ENCODE measurements at places on chromosomes 4 and X.

DNA sequence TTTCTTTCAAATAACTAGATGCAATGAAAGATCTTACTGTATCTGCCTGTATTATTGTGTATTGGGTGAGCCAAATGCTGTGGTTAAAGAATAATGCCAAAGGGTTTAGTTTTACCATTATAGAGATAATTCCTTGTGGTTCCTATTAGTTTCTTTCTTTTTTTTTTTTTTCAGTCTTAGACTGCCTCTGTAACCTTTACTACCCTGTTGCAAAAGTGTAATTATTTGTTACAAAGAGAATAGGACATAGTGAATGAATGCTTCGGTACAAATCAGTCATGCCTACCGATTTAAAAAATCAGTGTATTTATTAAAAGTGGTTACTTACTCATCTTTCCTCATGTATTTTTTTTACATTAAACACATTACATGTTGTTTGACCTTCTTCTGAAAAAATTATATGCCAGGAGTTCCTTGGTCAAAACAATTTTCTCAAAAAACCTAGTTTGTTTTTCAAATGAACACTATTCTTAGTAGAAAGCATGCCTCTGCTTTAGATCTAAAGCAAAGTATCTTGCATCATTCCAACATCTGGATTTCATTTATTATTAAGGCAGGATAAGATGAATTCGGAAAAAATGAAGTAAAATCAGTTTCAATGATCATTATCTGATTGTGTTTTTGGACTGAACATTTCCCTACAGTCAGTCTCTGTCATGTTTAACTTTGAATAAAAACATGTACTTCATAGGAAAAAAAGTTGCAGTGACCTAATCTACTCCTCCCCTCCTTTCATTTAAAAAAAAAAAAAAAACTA, 21.2 kb upstream of the SYNPO2 start:
- no peak for DNase-seq

DNA sequence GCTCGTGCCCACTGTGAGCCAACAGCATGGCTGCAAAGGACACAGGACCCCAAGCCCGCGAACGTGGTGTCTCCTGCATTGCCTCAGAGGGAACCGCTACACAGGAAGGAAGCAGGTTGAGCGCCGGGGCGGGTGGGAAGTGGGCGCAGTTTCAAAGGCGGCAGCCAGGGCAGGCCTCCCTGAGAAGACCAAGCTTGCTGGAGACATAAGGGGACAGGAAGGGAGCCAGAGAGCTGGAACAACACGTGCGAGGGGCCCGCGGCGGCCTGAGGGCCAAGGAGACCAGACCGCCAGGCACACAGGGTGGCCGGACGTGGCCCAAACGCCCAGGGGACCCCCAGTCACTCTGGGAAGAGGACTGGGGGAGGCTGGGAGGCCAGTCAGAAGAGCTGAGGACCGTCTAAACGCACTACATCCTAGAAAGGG, 32.0 kb downstream of the CTBP1 start:
- DNase-seq = peak; percentile 87

GRCh38 chr4:128660361-128661215, 148.9 kb upstream of the JADE1 start:
- no peak for DNase-seq

DNA sequence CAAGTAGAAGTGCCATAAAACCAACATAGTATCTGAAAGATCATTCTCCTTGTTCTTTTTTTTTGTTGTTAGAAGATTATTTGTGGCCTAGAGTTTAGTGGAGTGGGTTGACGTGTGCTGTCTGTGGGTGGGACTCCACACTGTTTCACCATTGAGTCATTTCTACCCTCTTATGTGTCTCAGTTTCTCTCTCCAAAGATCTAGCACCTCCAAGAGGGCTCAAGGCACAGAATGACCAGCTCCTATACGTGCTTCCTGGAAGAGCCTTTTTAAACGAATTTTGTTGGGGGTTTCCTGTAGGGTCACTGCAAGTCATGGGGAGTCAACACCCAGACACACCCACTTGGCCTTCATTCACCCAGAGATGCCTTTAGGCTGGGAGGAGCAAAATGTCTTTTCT, 150.1 kb downstream of the KLF8 start:
- no peak for DNase-seq

DNA sequence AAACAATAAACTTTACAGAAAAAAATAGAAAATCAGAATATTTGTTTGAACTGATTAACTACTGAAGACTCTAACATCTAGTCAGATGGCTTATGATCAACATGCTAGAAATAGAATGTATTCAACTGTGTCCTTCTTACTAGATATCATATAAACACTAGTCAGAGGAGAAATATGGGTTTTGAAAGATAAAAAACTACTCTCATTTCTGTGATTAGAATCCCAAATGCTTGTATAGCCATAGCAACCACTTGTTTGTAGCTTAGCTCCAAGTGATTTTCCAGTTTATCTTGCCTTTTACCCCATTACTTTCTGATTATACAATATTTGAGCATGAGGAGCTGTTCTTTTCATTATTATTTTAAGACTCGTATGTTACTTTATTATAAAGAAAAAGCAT, 31.2 kb downstream of the USP38 start:
- DNase-seq = no peak

DNA sequence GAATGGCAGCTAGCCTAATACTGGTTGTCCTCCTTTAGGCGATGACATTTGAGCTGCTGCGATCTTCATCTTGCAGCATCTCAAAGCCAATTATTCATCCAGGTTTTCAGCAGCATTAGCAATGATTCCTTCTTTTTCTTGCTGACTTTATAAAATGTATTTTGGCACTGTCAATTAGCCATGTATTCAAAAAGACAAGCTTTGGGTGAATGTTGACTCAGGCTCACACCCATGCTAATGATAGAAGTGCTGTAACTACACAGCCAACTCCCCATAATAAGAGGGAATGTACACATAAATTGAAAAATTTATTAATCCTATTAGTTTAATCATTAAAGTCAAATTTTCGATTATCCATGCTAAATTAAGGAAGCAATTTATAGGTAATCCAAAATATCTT, 24.3 kb upstream of the NPNT start:
- no peak for DNase-seq

DNA sequence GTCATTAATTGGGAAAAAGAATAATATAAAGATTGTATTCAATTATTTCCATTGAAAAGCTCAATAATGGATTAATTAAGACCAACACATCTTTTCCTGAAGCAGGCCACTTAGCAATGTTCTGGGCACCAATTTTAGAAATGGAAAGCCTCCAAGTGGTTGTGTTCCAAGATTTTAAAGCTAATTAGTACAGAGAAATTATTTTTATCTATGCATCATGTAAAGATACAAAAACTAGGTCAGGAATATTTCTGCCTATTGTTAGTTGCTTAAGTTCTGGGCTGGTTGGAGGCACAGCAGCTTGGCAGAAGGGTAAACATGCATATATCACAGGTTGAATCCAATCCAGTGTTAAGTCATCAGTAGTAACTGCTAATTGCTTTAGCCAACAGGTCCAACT, 101.9 kb downstream of the RASL11B start:
- no peak for DNase-seq

DNA sequence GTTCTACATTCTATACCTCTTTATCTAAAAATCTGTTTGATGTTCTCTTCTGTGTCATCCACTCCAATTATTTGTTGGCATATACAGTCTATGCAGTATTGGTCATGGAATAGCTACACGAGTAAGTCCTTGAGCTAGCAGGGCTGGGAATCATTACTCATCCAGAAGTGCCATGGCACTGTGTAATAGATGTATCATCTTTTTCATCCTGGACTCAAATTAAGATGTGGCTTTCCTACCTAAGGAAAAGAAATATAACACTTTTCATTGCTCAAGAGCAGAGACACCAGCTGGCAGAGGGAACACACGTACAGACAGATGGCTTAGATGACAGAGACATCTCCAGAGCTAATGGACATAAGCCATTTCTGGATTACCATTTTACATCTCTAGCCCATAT, 159.8 kb downstream of the FAM13A start:
- no peak for DNase-seq

- DNase-seq = no peak
Observed at GRCh38 chr4:11525085-11525484, 96.4 kb upstream of the HS3ST1 start.

GRCh38 chrX:151239751-151240150, 63.4 kb downstream of the GPR50 start:
- DNase-seq = no peak

- DNase-seq = no peak
Observed at GRCh38 chr4:54958236-54958635, 167.2 kb downstream of the KDR start.

- no peak for DNase-seq
Observed at GRCh38 chr4:184402740-184403383, 71.5 kb downstream of the IRF2 start.

DNA sequence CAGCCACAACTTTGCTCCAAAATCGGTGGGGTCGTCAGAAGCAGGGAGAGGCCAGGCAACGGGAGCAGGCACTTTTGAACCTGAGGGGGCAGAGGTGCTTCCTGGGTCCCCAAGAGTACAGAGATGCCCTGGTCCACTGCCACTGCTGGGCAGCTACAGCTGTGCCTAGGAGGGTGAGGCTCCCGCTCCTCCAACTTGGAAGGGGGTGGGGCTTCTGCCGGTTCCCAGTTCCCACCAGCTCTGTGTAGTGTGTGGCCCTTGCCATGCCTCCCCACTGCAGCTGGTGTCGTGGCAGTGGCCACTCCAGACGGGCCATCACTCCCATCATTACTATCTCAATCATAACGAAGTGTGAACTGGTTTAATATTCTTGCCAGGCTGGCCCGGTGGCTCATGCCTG, 1496.3 kb downstream of the PCDH7 start:
- DNase-seq = peak; percentile 31

DNA sequence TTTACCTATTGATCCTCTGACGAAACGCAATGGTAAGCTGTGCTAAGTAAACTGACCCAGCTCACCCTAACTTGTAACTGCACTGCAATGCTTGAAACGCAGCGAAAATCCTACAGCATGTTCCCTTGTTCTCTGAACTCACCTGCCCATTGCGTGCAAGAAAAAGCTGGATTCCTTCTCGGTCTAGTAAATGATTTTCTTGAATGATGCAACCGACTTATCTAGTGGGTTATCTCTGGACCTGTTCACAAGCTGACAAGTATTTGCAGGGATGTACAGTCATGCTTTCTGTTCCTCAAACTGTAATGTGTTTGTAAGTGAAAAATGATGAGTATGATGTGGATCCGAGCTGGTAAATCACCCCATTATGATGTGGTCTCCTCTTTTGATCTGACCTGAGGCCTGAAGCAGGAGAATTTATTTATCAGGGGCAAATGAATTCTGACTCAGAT, 140.1 kb downstream of the BTC start:
- no peak for DNase-seq

- no peak for DNase-seq
Observed at GRCh38 chrX:131359611-131360010, 70.5 kb upstream of the IGSF1 start.

- no peak for DNase-seq
Observed at GRCh38 chr4:108140328-108140727, 28.4 kb downstream of the LEF1 start.

DNA sequence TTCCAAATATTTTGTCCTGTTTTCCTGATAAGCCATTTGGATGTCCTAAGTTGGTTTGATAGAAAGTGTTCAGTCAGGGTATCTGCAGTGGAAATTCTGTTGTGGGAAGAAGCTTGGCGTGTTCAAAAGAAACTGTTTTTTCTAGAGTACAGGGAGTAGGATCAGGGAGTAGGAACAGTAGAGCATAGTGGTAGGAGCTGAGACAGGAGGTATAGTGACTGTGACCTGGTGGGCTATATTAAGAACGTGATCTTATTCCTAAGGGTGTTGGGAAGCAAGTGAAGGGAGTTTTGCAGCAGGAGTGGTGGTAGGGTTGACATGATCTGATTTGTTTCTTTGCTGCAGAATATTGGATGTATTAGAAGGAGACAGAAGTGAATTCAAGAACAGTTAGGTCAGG, 348.2 kb downstream of the BMPR1B start:
- no peak for DNase-seq

DNA sequence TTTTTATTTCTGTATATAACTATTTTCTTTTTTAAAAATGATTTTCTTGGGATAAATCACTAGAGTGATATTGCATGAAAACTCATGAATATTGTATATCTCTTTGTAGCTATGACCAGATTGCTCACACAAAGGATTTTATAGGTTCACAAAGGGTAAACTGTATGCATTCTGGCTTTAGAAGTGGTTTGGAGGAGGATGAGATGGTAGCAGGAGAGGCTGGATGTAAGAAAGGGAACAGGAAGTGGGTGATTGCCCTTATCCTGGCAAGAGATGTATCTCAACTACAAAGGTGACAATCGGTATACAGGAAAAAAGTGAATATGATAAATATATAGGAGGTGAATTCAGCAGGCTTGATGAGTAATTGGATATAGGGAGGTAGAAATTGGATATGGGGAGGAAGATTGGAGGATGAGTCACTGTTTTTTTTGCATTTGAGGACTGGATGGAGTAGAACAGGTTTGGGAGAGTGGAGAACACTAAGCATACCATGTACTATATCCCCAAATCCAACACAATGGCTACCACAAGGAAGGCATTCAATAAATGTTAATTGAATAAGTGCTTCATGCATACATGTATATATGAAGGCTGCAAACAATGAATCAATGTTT, 9.9 kb downstream of the FGG start:
- DNase-seq = no peak

DNA sequence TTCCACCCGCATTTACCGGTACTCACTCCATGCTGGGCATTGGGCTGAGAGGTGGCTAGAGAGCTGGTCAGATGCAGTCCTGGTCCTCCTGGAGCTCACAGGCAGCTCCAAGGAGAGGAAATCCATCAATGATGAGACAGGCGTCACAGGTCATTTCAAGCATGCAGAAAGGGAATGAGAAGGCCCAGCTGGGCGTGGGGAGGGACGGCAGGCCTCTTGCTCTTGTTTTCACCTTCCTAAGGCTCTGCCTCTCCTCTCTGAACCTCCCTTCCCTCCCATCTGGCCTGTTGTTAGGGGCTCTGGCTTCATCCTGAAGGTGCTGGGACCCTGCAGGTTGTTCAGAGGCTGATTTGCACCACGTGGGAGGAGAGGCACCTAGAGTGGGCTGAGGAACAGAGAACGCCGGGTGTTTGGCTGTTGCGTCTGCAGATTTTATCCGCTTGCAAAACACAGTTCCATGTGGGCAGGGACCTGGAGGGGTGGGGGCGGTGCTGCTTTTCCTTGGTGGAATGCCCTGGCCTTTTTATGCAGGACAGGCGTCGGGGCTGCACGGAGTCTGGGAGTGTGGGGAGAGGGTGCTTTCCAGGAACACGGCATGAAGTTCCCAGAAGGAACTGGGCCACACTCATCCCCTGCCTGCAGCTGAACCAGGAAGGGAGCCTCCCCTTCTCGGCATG, 81.5 kb upstream of the PSAPL1 start:
- no peak for DNase-seq

DNA sequence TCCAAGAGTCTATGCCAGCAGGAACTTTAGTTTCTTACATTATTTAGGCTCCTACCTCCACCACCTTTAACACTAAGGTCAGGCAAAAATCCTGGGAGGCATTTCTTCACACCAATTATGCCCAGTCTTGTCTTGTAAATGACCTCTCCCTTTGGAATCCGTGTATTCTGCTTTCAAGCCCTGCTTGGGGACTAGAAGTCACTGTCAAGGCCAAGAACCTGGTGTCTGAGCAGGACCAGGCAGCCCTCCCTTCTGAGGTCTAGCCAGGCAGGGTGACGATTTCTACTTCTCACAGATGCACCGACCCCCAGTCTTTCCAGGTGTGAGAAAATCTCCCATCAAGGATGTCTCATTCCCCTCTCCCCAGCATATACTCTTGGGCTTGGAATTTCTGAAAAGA, 82.7 kb upstream of the C1QTNF7 start:
- no peak for DNase-seq

GRCh38 chr4:57158762-57159161, 48.6 kb upstream of the IGFBP7 start:
- no peak for DNase-seq

- no peak for DNase-seq
Observed at GRCh38 chrX:23185951-23186350, 148.7 kb upstream of the PTCHD1 start.

GRCh38 chr4:118941149-118941548, 52.5 kb downstream of the SYNPO2 start:
- no peak for DNase-seq
